ENCODE measurements at places on chromosomes 5 and 9. TPM values are rescaled to one million over a fixed set of nuclear protein-coding genes. Genes with fewer than 3 reads are reported as not detected.

- DNase-seq, result no peak
Measured at GRCh38 chr5:90967443-90967842, 408.8 kb downstream of the ADGRV1 start.

DNA sequence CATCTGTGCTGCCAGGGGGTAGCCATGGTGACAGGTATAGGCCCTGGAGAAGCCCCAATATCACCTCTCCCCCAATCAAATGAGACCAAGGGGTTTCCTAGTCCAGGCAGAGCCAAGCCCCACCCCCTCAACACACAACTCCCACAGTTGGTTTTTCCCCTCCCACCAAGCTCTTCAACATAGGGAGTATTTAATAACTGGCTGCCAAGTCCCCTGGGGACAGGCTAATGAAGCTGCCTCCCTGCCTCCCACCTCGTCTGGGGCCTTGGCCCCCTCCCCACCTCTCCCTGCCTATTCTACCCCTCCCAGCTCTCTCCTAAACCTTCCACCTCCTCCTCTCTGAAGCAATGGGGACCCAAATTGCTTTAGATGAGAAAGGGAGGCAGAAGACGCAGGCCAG is 23.4 kb downstream of the CPLX2 start:
- DNase-seq, result no peak

- DNase-seq, result no peak
Measured at GRCh38 chr5:59891962-59892643, 1.4 kb downstream of the PDE4D start.

DNA sequence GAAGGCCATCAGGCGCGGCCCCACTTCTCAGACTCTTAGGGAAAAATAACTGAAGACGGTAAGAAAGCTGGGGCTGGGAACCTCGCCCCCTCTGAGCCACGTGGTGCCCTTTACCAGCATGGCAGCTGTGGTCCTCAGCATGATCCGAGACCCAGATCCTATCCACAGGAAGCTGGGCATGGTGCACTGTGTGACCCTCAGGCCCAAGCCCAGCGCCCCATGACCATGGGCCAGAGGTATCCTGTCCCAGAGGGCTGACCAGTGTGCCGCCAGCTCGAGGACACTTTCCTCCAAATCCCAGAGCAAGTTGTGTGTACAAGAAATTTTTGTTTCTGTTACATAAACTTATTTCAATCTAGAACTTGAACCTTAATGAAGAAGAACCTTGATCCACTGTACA is 28.1 kb downstream of the TERT start:
- no peak for DNase-seq

GRCh38 chr9:133667759-133668450 is 31.7 kb downstream of the DBH start:
- DNase-seq, result no peak

DNA sequence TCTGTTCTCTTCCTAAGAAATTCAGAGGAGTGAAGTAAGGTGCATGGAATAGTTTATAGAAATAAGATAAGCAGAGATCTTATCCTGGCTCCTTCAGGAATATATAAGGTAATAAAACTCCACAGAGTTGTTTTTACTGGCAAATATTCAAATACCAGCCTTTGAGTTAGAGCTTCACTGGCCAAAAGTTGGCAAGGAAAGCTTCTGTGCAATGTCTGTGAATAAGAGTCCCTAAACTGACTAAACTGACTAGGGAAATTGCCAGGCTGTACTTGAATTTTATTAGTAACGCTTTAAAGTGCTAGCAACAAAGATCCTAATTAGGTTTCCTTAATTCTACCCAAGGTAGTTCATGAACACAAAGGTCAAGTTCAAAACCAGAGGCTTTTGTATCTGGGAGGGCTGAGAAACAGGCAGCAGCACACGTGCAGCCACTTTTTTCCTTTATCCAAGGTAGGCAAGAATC is 131.1 kb upstream of the MPDZ start:
- no peak for DNase-seq

GRCh38 chr9:37719526-37719925 is 34.1 kb upstream of the TRMT10B start:
- no peak for DNase-seq

GRCh38 chr5:40481241-40481640 is 198.5 kb upstream of the PTGER4 start:
- DNase-seq, result no peak

- DNase-seq, result no peak
Measured at GRCh38 chr5:62178258-62178657, 127.7 kb upstream of the KIF2A start.

- DNase-seq, result no peak
Measured at GRCh38 chr9:4537581-4537980, 47.3 kb downstream of the SLC1A1 start.

- DNase-seq, result no peak
Measured at GRCh38 chr5:92455011-92455410, 1071.9 kb upstream of the ARRDC3 start.

GRCh38 chr5:96404191-96404867 is 28.7 kb downstream of the PCSK1 start:
- DNase-seq, result no peak

DNA sequence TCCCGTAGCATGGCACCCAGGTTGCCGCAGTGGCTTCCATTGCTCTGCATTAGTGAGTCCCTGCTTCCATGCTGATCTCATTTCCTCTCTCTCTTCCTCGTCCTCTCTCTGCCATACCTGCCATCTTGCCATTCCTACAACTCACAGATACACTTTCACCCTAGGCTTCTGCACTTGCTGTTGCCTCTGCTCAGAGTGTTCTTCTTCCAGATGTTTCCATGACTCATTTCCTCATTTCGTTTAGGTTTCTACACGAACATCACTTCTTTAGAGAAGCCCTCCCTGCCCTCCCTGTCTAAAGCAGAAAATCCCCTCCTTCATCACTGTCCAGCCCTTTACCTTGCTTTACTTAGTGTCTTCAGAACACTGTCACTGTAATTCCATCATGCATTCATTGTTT is 115.2 kb upstream of the WWC1 start:
- DNase-seq, result no peak

- DNase-seq, result no peak
Measured at GRCh38 chr5:135029477-135030122, 4.4 kb downstream of the PITX1 start.

- no peak for DNase-seq
Measured at GRCh38 chr9:76415731-76416130, 21.5 kb upstream of the RFK start.

DNA sequence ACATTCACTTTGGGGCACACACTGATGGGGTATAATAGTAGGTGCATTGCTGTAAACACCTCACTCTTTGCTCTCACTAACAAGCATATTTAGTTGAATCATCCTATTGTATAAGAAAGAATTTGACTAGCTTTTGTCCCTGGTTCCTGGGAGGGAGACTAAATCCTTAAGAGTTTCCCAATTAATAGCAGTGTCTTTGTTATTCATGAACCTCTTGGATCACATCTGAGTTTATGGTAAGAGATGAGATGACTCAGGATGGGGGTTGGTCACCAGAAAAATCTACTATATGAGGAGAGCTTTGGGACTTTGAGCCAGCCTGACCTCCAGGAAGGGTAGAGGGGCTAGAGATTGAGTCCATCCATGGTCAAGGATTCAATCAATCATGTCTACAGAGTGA is 56.8 kb downstream of the PUM3 start:
- DNase-seq, result no peak

DNA sequence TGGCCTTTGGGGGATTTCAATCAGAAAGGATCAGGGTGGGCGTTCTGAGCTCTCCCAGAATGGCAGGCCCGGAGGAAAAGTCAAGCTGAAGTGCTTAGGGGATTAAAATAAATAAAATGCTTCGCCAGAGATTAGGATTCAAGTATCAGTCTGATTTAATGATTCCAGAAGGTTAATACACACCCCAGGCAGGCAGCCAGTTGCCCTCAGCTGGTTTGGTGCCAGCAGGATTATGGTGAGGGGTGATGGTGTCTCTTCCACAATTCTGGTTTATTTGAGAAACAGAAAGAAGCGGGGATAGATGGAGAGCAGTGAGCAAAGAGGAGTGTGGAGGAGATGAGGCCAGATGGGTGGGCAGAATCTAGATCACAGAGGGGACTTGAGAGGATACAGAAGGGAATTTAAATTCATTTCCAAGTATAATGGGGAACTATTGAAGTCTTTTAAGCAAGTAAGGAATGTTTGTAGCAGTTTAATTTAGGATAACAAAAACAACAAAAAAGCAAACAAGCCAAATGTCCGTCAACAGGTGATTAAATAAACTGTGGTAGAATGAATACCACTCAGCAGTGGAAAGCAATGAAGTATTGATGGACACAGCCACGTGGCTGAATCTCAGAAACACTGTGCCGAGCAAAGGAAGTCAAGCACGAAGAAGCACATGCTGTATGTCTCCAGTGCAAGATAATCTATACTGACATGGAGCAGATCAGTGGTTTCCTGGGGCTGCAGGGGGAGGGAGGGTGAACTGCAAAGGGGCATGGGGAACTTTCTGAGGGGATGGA is 297.7 kb downstream of the MSX2 start:
- no peak for DNase-seq

- DNase-seq, result no peak
Measured at GRCh38 chr5:154885439-154885838, 27.0 kb downstream of the CNOT8 start.

- DNase-seq, result peak; percentile 27
Measured at GRCh38 chr5:133612249-133612860, at the start of gene FSTL4. FSTL4 (minus strand) TSS chr5:133612541.

GRCh38 chr9:10003047-10003446 is 609.8 kb downstream of the PTPRD start:
- DNase-seq, result no peak

DNA sequence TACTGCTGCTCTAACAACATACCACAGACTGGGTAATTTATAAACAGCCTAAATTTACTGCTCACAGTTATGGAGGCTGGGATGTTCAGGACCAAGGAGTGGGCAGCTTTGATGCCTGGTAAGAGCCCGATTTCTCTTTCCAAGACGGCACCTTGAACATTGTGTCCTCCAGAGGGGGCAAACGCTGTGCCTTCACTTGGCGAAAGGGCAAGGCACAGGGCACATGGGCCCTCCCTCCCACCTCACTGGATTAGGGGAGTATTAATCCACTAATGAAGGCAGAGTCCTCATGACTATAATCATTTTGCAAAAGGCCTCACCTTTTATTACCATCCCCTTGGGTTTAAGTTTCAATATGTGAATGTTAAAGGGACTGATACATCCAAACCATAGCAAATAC is 397.7 kb downstream of the TMEM38B start:
- DNase-seq, result no peak

DNA sequence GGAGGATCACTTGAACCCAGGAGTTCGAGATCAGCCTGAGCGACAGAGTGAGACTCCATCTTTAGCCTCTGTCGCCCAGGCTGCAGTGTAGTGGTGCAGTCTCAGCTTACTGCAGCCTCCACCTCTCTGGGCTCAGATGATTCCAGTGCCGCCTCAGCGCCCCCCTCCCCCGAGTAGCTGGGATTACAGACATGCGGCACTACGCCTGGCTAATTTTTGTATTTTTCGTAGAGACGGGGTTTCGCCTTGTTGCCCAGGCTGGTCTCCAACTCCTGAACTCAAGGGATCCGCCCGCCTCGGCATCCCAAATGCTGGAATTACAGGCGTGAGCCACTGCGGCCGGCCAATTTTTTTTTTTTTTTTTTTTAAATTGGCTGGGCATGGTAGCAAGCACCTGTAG is 2.3 kb upstream of the HSPA9 start:
- no peak for DNase-seq

DNA sequence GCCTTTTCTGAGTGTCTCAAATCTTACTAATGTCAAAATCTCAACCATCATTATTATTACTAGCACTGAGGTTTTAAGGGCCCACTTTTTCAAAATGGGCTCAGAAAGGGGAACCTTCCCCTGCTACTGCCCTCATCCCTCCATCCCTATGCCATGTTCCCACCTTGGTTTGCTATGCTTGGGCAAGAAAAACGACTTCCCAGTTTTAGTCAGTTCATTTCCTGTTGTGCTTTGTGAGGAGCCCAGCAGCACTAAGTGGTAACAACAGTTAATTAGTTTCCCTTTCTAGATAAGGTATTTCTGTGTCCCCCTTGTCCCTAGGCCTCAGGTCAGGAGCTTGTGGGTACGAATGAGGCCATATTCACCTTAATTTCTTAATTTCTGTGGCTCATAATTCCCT is 595.2 kb downstream of the RAB3C start:
- DNase-seq, result no peak

DNA sequence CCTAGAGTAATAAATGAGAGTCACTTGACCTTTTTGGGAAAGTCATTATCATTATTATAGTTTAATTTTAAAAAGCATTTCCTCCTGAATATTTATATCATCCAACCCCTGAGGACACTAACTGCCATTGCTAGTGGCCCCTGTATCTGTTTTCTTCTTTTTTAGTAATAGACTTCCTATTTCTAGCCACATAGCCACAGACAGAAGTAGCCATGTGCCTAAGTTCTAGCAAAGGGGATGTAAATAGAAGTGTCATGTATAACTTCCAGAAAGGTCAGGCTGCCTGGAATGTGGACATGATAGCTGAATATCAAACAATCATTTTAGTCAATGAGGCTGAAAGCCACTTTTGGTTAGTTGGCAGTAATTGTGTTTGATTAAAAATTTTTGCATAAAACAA is 37.5 kb upstream of the IQGAP2 start:
- no peak for DNase-seq

GRCh38 chr9:96204853-96205252 is 97.1 kb downstream of the HSD17B3 start:
- DNase-seq, result no peak

DNA sequence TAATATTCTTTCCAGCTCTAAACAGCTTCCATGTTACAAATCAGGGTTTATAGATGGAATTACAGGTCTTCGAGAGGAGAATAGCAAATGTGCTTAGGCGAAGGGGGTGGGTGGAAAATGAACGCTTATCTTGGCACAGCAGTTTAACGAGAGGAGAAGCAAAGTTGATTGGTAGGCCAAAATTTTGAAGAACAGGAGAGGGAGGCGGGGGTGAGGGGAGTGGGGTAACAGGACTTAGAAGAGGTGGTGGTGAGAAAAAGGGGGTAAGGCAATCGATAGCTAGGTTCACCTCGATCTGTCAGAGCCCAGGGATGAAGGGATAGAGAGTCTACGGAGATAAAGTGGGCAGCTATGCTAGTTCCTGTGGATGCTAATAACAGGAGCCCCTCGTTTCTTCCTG is 764 bp downstream of the ANKRA2 start:
- DNase-seq, result peak; percentile 40

Gene TOR1B
- total RNA-seq, result 21.3 TPM

Gene KIF24
- 4.5 TPM for total RNA-seq

Gene LECT2
- total RNA-seq, result not detected

Gene SLC27A6
- not detected for total RNA-seq

Gene SCGB3A2
- not detected for total RNA-seq

Gene OR1J2
- not detected for total RNA-seq

Gene GPR150
- total RNA-seq, result 0.64 TPM

Gene TXNDC8
- total RNA-seq, result not detected

Gene BTNL8
- not detected for total RNA-seq

Gene RLN1
- total RNA-seq, result 0.54 TPM

Gene ADGRD2
- total RNA-seq, result not detected

Gene KCNT1
- total RNA-seq, result not detected

Gene FST
- total RNA-seq, result not detected

Gene PCDHA4
- total RNA-seq, result not detected

Gene LCN1
- total RNA-seq, result not detected

Gene RMI1
- 19.2 TPM for total RNA-seq

Gene C6
- total RNA-seq, result not detected

Gene PCDHA12
- total RNA-seq, result not detected

Gene HINT2
- 68.3 TPM for total RNA-seq

Measured in activated naive CD4-positive, alpha-beta T cell treated with anti-CD3 and anti-CD28 coated beads for 36 hours (primary cell).